ENCODE measurements at places on chromosomes 6 and 20.
A peak's percentile ranks its signal among the peaks of the same experiment; 100 is the strongest.

- DNase-seq: no peak
Observed at GRCh38 chr6:127968394-127968793, 67.5 kb upstream of the THEMIS start.

DNA sequence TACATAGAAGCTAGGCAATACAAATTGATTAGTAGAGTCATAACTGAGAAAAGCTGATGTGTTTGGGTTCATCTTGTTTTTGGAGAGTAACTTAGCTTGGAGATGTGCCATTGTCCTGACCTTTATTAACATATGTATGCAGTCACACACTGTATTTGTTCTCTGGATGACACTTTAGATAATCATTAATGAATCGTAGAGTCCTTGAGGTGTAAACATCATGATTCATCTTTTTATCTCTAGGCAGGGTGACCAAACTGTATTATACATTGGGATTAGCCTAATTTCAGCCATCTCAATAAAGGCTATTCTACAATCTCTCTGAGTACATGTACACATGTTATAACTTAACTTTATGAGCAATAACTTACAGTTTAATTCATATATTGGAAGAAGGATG is 3.6 kb upstream of the MTCL3 start:
- no peak for DNase-seq

- no peak for DNase-seq
Observed at GRCh38 chr6:29617782-29618554, 15.0 kb downstream of the GABBR1 start.

DNA sequence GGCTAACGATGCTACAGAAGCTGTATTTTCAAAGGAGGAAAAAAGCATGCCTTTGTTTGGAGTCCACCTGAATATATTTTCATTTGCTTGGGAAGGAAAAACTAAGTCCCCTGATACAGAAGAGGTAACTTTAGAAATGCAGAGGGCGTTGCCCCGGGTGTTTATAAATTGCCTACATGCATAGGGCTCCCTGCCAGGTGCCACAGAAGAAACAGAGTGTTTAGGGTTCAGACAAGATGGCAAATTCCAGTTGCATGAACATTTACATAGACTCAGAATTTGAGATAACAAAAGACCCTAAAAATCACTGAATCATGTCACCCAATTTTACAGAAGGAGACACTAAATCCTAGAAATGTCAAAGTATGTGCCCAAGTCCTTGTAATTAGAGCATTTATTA is 19.9 kb downstream of the RIN2 start:
- DNase-seq: no peak

GRCh38 chr6:82068721-82069120 is 178.8 kb downstream of the IBTK start:
- no peak for DNase-seq

DNA sequence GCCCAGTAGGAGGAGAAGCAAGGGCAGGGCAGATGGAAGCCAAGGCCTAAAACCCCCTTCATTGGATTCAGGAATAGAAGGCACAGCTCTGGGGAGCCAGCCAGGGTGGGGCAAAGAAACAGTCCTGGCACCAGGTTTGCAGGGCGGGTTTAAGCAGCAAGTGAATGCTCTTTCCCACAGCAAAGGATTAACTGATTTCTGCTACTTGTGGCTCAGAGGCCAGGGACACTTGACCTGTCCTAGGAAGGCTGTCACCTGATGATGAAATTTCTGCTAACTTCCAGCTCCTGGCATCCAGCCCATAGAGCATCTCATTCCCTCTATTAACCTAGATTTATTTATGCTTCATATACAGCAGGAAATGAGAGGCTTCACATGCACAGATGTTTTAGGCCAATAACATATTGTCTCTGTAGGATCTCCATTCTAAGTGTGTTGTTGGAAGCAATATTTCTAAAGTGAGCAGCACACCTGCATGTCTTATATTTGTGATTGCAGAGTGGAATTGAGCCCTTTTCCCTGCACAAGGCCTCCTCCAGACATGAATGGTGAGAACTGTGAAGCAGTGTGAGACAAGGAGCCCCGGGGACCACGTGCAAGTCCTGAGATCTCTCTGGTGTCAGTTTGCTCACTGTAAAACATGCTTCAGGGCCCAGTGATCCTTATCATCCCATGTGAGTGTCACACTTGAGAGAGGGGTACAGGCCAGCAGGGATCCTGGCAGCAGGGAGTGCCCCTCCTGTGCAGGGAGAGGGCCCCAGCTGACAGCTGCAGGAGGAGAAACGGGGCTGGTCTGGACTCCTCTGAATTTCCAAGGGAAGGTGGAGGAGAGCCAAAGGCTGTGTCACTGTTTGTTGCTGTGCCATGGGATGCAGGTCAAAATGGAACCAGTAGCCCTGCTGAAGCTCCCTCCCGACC is 41.1 kb upstream of the CST5 start:
- no peak for DNase-seq

DNA sequence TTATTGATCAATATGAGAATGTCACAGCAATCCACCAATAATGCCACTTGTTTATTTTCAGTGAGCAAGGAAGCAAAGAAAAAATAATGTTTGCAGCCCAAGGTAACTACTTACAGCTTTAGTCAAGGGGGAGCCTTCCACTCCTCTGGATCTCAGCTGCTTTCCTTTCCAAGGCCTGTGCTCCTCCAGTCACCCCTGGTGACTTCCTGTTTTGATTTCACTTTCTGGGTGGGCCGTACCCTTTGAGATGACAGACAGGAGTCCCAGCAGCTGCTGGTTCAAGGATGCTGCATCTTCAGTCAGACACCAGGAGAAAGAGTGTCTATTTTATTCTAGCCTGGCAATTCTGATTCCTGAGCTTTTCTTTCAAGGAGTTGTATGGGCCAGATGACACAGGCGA is 5.6 kb upstream of the VNN2 start:
- DNase-seq: no peak

DNA sequence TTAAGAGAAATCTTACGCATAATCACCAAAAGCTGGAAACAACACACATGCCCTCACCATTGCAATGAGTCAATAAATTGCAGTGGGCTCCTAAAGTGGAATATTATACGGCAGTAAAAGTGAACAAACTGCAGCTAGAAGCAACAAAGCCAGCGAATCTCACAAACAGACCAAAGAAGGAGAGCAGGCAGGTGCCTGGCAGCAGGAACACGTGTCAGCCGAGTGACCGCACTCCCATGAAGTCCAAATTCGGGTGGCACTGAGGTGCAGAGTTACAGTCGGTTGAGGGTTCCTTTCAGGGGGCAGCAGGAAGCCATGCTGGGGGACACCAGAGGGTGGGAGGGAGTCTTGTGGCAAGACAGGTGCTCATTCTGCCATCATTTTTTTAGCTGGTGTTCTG is 313.1 kb downstream of the TAF4 start:
- no peak for DNase-seq

DNA sequence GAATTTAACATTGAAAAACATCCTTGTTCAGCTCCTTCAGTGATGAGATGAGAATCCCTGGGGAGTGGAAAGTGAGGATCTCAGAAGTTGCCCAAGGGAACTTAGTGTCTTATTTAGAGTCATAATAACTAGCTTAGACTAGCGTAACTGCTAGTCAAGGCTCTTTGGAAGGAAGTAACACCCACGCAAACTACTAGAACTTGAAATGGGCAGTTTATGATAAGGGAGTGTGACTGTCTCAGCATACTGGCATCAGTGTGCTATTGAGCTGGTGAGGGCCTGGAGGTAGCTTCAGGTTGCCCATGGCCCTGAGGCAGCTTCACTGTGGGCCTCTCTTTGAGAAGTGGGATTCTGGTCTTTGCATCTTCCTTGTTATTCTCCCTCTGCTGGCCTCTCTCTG is 40.1 kb downstream of the SLX4IP start:
- DNase-seq: no peak

DNA sequence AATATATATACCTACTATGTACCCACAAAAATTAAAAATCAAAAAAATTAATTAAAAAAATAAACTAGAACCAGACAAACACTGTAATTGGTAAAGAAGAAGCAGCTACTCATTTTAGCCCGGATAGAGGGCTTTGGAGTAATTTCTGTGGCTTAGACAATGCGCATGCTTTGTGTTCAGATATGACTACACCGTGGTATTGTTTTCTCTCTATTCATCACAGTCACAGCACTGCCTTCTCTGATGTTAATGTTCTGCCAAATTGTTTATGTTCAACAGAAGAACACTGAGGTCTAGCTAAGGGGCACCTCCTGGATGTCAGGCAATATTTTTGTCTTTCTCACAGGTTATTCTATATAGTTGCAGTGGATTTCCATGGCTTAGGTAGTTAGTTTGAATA is 77.5 kb upstream of the GJE1 start:
- DNase-seq: no peak

- DNase-seq: no peak
Observed at GRCh38 chr20:47773371-47773786, 11.9 kb downstream of the SULF2 start.

- DNase-seq: no peak
Observed at GRCh38 chr20:57231951-57232428, 34.5 kb downstream of the BMP7 start.

GRCh38 chr6:151478670-151479069 is 15.1 kb upstream of the CCDC170 start:
- DNase-seq: no peak

DNA sequence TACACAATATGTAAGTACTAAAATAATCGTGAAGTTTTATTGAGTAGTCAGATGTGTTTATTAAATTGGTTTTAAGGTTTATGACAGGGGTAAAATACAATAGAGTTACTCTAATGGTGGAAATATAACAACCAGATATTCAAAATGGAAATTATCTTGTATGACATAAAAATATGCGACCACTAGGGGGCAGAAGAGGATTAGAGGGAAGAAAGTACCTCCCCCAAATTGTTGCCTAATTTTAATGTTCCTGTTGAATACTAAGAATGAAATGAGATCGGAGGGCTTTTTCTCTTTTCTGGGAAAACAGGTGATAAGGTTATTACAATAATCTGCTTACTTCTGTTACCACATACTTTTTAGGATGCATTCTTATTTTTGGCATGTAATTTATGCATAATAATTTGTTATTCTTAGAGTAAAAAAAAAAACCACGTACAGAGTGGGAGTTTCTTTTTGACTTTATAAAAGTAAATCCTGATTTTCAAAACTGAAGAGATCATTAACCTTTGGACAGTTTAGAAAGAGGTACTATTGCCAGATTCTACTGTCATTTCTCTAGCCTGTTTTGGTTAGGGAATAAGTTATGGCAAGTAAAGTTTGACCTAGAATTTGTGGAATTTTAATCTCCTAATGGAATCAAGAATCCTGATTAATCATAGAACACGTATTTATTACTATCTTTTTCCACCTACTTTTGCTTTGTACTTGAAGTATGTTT is 159.2 kb downstream of the CD109 start:
- DNase-seq: peak; percentile 77

DNA sequence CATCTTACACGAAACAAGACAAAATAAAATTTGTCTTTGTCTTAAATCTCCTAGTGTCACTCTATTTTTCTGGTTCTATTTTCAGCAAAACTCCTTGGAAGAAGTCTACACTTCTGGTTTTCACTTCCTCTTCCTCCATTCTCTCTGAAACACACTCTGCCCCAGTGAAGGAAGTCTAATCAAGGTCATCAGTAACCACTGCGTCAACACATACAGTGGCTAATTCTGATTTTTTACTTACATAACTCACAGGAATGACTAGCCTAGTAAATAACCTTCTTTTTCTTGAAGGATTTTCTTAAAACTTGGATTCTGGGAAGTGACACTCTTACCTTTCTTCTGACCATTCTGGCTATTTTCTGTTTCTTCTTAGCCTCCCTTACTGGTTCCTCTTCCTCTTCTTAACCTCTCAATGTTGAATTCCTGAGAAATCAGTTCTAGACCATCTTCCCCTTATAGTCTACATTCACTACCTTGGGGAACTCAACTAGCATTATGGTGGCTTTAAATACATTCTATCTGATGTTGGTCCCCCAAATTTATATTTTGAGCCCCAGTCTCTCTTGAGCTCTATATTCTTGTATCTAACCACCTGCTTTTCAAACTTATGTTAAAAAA is 37.5 kb downstream of the AIG1 start:
- DNase-seq: no peak

- DNase-seq: no peak
Observed at GRCh38 chr6:14434916-14435690, 317.5 kb downstream of the CD83 start.

GRCh38 chr6:159152041-159152440 is 17.2 kb upstream of the FNDC1 start:
- DNase-seq: no peak

- DNase-seq: no peak
Observed at GRCh38 chr6:160454303-160454702, 106.1 kb downstream of the SLC22A3 start.

- DNase-seq: no peak
Observed at GRCh38 chr6:16397623-16398022, 159.2 kb downstream of the GMPR start.

GRCh38 chr6:70879496-70879895 is 77.4 kb downstream of the B3GAT2 start:
- no peak for DNase-seq

DNA sequence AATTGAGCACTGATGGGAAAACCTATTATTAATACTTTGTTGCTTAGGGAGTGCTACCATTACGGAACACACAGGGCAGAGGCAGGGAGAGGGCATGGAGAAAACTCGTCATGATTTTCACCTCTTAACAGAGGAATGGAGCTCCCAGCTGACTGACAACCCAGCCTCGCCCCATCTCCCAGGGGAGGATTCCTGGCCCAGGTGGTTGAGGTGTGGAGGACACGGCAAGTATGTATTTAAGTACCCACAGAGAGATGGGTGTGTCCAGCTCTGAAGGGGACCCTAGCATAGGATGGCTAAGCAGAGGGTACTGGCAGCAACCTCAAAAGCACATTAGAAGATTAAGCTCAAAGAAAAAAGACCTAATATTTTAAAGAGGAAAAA is 261.9 kb upstream of the MOCS1 start:
- DNase-seq: no peak

DNA sequence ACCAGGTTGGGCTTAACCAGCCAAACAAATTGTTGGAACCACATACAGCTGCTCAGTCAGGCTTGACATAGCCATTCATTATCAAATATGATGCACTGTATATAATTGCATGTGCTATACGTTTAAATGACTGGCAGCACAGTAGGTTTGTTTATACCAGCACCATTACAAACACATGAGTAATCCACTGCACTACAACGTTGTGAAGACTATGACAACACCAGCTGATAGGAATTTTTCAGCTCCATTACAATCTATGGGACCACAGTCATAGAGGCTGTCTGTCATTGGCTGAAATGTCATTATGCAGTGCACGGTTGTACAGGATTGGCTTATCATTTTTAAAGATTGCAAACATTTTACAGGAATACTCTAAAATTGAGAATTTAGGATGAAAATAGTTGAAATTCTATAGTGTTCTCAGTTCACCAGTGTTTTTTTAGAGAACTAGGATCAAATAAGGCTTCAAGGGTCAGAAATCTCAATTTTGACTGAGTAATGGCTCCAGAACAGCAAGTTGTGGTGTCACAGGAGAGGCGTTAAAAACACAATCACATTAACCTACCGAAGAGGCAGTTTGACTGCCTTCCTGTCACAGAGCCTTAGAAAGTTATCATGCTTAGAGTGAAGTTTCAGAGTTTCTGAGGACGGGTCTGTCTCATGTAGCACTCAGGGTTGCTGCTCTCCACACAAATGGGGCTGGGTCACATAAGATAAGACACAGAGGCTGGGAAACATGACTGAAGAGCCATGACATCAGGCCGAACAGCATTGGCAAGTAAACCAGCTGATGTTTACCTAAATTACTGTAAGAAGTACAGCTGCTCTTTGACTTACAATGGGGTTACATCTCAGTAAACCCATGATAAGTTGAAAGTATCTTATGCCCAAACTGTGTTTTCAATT is 60.7 kb upstream of the SMLR1 start:
- no peak for DNase-seq

All from MCF 10A (cell line).